Caudate nucleus (tissue), 63 donors: ENCODE measurements at places on chromosomes 12 and 14.
A peak's percentile ranks its signal among the peaks of the same experiment; 100 is the strongest.

GRCh38 chr12:54390668-54391551, 6.4 kb upstream of the ZNF385A start:
- DNase-seq, result peak; percentile 36

DNA sequence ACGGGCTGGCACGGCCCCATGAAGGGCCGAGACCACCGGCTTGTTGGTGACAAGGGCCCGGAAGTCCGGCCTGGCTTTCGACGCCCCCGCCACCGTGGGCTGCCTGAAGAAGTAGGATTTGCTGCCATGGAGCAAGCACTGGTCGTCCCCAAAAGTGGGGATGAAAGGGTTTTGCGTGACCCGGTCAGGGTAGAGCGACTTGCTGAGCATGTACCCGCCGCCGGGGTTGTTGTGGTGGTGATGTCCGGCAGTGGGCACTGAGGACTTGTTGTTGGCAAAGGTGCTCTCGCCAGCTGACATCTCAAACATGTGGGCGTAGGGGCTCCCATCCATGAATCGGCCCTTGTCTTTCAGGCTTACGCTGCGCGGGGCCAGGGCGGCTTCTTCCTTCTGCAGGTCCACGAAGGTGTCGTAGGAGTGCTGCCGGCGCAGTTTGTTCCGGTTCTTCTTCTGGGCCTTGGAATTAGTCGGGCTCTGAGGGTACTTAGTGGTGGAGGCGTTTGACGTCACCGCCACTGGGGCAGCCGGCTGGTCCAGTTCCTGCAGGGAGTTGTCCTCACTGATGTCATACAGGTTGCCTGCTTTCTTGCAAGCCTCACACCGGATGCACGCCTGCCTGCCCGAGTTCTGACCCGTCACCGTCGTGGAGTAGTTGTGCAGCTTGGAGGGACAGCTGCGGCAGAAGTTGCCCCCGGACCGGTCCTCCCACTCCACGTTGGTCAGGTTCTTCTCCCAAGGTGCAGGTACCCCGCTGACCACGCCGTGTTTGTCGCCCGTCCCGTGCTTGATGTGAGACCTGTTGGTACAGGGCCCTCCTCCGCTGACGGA, 366.6 kb downstream of the EMP1 start:
- no peak for DNase-seq

DNA sequence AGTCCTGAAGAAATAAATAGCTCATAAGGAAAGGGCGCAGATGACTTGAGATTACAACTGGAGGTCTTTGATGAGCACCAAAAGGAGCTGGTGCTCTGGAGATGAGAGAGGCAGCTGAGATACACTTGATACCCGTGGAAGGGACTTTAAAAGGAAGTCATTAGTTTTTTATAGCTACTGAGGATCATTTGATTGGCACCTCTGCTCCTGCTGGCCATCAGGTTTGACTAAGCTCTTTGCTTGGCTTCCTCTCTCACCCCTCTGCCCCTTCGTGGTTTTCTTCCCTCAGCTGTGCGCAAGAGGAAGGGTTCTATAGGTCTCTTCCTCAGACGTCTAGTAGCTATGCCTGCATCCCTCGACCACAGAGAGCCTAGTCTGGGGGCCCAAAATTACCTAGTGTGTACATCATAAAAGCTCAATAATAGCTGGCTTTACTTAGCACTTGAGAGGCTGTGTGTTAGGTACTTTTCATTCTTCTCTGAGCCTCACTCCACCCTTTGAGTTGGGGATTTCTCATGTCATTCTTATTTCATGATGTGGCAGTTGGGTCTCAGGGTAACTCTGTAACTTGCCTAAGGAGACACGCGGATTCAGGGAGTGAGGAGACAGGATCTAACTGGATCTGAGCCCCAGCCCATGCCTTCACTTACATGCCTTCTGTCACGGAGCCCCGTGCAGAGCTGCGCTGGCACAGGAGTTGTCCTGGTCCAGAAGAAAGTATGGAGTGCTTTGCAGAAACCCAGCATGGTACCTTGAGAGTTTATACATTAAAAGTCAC, 68.4 kb upstream of the ASPG start:
- no peak for DNase-seq

GRCh38 chr14:67411370-67411769, 595 bp downstream of the PLEK2 start:
- no peak for DNase-seq

DNA sequence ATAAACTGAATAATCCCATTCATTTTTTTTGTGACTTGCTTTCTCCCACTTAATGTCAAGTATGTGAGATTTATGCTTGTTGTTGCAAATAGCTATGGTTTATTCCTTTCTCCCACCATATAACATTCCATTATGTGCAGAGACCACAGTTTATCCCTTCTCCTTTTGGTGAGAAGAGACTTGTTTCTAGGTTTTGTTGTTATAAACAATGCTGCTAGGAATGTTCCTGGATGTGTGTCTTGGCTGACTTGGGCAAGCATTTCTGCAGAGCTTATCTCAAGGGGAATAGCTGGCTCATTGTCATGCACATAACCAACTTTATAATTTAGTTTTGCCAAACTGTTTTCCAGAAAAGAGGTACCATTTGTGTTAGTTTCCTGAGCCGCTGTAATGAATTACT, 47.6 kb upstream of the PPP1CC start:
- no peak for DNase-seq

DNA sequence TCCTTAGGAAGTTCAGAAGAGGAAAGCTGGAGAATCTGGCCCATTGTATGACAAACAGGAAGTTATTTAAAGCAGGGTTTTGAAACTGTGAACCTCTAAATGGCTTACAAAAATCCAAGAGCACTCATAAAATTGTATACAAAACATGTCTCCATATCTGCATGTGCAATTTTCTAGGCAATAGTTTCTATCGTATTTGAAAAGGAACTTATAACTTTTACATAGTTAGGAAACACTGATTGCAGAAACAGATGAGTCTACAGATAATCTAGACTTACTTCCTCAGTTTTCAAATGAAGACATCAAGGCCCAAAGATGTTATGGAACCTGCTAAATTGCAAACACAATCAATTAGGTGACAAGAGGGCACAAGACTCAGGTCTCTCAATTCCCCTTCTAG, 53.3 kb upstream of the ETV6 start:
- DNase-seq, result no peak
